Stimulated activated CD4-positive, alpha-beta T cell treated with anti-CD3 and anti-CD28 coated beads, Interleukin-4, amount 100 ng/mL, for 1 hour (primary cell): ENCODE measurements at places on chromosomes 16 and 17.
A peak's percentile ranks its signal among the peaks of the same experiment; 100 is the strongest.

DNA sequence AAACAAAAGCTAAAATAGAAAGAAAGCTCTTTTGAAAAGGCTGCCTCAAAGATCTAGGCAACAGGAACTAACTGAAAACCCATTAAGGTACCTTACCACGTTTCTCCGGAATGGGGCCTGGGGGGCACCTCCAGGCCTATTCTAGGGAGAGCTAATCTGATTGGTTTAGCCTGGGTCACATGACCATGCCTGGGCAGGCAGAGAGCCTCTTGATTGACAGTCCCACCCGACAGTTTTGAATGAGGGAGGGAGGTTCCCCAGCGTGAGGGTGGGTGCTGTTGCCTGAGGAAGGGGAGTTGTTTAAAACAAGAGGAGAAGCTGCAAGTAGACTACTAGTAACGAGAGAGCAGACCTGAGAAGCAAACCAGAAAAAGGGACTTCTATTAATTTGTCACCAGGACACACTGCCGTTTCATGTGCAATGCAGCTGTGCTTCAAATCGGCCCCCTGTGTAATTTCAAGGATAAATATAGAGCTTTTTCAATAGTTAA is 143.4 kb upstream of the HS3ST2 start:
- DNase-seq, result no peak

DNA sequence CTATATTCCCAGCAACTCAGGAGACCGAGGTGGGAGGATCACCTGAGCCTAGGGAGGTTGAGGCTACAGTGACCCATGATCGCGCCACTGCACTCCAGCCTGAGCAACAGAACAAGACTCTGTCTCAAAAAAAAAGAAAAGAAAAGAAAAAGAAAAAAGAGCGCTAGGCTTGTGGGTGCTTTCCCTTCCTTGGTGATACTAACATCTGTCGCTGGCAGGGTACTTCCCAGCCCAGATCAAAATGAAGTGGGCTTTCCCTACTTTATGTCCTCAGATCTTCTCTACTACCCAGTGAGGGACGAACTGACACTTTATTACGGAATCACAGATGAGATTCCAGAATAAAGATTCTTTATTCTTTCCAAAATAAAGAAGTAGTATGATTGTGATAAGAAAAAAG is 103.8 kb upstream of the NOL11 start:
- no peak for DNase-seq

GRCh38 chr16:14225457-14225856 is 154.3 kb downstream of the MRTFB start:
- no peak for DNase-seq

DNA sequence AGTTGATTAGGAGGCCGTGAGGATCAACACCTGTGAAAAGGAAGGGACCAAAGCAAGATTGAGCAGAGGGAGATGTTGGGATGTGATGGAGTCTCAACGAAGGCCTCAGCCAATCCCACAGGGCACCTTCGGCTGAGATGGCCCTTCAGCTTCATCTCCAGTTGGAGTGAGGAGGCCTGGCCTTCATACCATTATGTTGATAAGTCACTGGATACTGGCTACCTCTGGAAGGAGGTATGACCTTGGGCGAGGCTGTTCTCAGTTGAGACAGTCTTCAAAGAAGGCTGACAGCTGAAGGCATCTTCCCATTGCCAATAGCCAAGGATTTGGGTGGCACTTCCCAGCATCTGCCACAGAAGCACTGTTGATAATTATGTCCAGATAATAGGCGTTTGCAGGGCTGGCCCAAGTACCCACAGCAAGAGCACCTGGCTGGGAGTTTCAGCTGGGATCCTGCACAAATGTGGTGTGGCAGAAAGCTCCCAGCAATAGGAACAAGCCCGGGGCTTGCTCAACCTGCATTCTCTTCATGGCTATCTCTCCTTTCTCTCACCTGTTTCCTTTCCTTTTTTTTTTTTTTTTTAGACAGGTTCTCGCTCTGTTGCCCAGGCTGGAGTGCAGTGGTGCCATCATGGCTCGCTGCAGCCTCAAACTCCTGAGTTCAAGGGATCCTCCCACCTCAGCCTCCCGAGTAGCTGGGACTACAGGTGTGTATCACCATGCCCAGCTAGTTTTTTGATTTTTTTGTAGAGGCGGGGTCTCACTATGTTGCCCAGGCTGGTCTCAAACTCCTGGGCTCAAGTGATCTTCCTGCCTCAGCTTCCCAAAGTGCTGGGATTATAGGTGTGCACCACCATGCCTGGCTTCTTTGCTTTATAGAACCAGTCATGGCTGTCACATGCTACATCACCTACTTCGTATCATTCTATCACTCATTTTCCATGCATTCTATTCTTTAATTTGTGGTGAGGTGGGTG is 18.2 kb upstream of the MAP3K14 start:
- no peak for DNase-seq

DNA sequence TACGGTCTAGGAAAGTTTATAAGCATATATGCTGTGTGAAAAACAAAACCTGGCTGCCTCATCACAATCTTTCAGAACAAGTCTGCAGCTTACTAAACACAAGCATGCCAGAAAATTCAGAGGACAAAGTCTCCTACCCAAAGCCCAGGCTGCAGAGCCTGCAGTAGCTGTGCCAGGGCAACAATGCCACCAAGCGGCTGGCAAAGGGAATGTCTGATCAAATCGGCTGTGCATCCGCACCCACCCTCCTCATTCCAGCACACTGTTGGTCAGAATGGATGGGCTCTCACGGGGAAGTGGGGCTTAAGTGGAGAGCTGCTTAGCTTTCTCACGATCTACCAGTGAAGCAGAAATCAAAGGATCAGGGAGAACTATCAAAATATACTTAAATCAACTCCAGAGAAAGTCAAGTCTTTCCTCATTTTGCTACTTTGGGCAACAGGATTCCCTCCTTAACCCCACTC is 73.5 kb downstream of the CYTH1 start:
- DNase-seq, result peak; percentile 66

DNA sequence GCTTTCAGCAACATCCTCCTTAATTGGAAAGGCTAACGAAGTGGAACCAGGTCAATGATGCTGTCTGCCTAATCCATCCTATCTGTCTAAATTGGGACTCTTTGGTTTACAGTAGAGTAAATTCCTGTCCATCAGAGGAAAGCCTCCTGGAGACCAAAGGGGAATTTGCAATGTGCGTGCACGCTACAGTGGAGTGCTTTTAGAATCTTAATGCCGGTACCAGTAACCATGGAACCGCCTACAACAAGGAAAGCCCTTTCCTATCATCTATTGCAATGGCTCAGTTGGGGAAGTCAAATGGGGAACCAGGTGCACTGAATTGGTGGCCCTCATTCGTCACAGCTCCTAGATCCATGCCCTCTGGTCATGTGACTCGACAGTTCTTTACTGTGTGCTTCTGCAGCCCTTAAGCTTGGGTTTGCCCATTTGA is 110.1 kb downstream of the XYLT1 start:
- DNase-seq, result no peak
